H9 (cell line): ENCODE measurements at places on chromosomes 6 and 20.

GRCh38 chr20:49479785-49480184 is 2.7 kb downstream of the KCNB1 start:
- DNase-seq = no peak

- no peak for DNase-seq
These were observed 71.4 kb upstream of the PRSS16 start for GRCh38 chr6:27176096-27176495.

DNA sequence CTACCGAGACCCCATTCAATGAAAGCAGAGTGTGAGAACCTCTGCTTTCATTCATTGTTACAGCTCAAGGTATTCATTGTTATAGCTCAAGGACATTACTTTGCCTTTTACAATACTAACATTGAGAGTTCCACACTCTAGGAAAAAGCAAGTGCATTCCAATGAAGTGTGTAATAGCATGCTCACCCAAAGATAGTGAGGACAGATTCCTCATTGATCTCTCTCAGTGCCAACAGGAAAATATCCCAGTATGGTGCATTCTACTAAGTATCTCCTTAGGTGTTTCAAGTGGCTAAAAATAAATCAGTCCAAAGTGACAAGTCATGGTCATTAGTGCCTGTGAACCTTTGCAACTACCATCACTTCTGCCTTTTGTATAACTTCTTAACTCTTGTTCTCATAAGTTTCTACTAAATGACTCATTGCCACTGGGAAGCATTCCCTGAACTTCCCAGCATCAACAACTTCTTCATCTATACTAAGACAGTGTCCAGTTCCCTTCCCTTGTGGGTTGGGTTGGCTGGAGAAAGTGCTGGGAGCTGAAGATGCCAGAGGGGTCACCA is 140.7 kb upstream of the STXBP5 start:
- no peak for DNase-seq

- no peak for DNase-seq
These were observed 677.6 kb downstream of the KIF16B start for GRCh38 chr20:15895560-15896084.

DNA sequence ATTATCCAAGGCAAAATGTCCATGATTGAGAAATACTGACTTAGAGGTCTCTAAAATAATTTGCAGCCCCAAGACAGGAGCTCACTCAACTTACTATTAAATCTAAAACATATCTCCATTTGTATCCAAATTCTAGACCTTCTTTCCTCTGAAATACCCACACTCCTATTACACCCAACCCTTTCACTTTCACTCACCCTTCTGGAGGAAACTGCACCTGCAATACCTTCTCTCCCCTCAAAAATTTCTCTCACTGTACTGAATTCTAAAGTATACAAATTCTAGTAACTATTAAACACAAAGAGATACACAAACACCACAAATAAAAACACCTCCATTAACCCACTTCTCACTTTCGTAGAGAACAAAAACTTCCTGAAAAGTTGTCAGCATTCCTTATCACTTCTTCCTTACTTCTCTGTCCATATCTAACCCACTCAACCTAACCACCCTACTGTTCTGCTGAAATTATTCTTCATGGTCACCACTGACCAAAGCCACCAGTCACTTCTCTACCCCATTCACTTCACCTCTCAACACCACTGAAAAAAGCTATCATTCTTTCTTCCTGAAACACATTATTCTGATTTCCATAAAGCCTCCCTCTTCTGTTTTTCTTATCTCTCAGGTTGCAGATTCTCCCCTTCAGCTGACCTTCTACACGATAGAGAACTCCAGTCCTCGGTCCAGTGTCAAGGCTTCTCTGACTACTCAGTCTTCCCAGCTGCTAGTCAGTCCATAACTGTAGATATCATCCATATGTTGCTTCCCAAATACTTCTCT is 12.0 kb downstream of the LMBRD1 start:
- DNase-seq = no peak

DNA sequence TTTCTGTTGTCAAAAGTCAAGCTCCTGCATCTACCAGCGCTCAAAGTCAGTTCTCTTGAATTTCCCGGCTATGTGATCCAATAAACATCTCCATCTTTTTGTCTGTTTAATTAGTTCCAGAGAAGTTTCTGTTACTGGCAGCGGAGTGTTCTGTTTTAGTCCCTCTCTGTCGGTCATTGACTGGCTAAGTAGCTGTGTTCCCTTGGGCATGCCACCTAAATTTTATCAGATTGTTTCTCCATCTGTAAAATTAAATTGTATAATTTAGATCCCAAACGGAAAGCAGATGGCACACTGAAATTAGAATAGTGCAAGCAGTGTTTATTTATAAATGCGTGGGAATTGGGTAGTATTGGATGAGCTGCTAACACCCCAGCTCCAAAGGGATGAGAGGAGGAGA is 29.7 kb upstream of the PRL start:
- no peak for DNase-seq

DNA sequence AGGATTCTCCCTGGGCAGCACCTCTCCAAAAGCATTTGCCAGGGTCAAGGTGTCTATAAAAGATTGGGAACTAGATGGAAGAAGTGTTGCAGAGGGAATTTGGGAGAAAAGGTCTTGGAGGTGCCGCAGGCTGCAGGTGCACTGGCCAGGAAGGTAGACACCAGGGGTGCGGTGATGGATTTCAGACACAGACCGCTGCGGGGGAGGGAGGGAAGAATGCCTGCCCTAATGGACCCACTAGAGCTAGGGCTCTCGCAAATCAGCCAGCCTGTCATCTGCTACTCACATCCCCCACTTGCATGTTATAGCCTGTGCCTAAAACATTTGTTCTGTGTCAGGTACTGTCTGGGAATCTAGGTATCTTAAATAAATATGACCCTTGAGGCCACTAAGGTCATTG is 193.6 kb upstream of the SLC24A3 start:
- DNase-seq = no peak

- DNase-seq = no peak
These were observed 38.3 kb downstream of the METTL24 start for GRCh38 chr6:110319843-110320242.

GRCh38 chr6:90691823-90692222 is 105.0 kb upstream of the MAP3K7 start:
- no peak for DNase-seq
